Suprapubic skin (tissue), 4 donors: ENCODE measurements at places on chromosomes 2 and 18. TPM values are rescaled to one million over a fixed set of nuclear protein-coding genes. Genes with fewer than 3 reads are reported as not detected.

DNA sequence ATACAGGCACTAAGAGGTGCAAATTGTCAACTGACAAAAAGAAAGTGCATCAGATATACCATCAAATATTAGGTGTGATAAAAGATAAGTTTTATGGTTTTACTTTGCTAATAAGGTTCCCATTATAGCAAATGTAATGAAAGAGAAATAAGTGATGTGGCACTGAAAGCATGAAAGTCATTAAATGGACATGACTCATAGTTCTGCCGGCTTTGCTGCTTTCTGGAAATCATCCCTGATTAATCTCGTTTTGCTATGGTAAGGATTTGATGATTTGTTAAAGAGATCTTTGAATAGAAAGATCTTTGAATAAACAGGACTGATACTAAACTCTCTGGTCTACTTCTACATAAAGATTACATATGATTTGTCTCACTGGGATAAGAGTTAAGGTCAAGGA lies 72.7 kb downstream of the CLIP4 start:
- no peak for DNase-seq

GRCh38 chr2:235983016-235983415 lies 185.2 kb downstream of the GBX2 start:
- no peak for DNase-seq

DNA sequence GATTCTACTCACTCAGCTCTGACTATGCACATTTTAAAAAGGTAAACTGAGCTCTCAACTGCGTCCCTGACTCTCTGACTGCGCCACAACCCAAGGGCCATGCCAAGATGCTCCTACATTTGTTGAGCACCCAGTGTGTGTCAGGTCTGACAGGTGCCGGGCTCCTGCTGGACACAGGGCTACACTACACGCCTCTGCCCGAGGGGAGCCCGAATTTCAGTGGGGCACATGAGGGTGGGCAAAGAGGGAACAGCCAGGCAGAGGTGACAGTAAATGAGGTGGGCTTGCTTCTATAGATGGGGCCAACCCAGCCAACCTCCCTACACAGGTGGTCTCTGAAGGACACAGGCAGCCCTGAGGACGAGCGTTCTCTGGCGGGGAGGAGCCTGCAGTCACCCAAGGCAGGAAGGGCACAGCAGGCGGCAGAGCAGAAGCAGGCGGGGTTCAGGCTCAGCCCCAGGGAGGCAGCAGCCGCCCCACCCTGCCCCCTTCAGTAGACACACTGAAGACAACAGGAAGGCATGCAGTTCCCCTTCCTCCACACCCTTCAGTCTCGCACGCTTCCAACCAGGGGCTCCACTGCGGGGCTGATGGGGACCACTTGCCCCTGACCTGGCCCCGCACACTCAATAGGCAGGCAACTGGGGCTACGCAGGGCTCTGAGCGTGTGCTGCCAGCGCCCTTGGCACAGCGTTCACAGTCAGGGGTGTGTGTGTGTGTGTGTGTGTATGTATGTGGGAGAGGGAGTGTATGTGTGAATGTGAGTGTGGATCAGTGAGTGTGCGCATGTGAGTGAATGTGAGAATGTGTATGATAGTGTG lies 98.4 kb downstream of the UXS1 start:
- DNase-seq = no peak

DNA sequence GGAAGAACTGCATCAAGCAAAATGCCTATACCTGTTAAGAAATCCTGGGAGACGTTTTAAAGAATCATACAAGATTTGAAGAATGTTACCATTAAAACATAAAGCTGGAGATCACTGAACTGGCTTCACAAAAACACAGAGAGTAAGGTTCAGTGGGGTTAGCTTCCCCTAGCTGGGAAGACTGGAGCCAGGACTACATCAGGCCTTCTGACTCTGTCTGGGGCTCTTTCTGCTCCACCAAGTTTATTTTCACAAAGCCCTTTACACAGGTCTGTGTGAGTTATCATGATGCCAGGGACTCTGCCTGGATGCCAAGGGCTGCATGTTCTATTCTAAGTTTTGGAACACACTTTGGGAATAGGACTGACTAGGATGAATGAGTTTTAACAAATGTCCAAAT lies 47.3 kb upstream of the DNER start:
- no peak for DNase-seq

GRCh38 chr18:65983750-65984149 lies 232.9 kb downstream of the CDH7 start:
- no peak for DNase-seq

GRCh38 chr2:177921726-177922125 lies 150.9 kb downstream of the PDE11A start:
- DNase-seq = no peak

- no peak for DNase-seq
These were observed 124.2 kb downstream of the LPIN1 start for GRCh38 chr2:11870584-11870983.

DNA sequence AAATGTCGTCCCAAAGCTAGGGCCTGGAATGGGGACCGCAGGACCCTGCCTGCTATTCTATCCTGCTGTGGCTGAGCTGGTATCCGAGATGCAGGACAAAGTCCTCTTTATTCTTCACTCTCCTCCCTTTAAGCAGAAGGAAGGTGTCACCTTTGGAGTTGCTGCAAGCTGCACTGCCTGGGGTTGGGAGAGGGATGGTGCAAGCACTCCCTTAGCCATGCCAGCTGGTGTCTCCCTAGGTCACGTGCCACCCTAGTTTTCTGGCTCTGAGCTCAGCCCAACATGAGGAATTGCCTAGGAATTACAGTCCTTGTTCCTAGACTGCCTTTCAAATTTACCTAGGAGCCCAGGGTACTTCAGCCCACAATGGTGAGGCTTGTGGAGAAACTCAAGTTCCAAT lies 21.4 kb upstream of the FAM228A start:
- DNase-seq = no peak

GRCh38 chr2:202100176-202100575 lies 27.1 kb downstream of the KIAA2012 start:
- DNase-seq = no peak

DNA sequence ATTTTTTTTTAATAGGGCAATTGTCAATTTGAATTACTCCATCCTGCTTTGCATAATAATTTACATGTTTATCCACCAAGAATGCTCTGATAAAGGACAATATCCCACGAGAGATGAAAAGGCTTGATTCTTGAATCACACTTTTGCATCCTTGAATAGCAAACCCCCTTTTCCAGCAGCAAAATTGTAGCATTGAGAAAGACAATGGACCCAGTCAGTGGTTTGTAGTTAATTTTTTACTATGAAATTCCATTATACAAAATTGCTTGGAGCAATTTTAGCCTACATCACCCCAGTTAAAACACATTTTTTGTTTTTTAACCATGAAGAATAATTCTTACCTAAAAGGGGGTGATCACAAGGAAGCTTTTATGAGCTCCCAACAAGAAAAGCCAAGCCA lies 255.1 kb downstream of the RND3 start:
- no peak for DNase-seq

GRCh38 chr2:9753665-9754531 lies 89.4 kb upstream of the TAF1B start:
- no peak for DNase-seq

DNA sequence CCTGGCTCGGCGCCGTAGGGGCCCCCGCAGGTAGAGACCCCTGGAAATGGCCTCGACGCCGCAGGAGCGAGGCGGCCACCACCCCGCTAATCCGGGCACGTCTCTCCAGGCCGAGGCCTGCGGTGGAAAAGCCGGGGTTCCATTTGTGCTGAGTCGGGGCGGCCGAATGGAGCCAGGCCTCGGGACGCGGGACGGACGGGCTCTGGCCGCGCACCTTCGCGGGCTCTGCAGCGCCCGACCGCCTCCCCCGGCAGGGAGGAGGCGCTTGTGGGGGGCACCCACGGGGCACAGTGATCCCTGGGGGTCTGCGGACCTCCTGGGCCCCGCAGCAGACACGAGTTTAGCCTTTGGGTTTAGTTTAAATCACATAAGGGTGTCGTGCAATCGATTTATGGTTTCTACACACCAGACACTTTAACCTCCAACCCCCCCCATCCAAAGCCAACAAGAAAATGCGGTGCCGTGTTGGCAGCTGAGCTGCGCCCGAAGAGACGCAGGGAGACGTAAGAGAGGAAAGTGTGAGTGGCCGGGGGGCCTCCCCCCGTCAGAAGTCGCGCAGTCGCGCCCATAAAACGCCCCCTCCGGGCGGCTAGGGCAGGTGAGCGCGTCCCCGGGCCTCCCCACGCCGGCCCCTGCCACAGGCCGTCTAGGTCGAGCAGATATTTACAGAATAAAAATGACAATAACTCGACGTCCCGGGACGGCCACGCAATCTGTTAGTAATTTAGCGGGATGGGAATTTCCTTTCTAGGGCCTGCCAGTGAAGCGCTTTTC lies 1.0 kb upstream of the NFATC1 start:
- DNase-seq = no peak

- DNase-seq = no peak
These were observed 34.6 kb upstream of the RAB1A start for GRCh38 chr2:65164426-65164891.

GRCh38 chr18:44216169-44216568 lies 464.5 kb upstream of the SETBP1 start:
- no peak for DNase-seq

- DNase-seq = no peak
These were observed 21.6 kb upstream of the SULT1C2 start for GRCh38 chr2:108267101-108267500.

GRCh38 chr2:71422786-71423185 lies 30.6 kb upstream of the DYSF start:
- DNase-seq = no peak

- no peak for DNase-seq
These were observed 144.8 kb upstream of the CYP26B1 start for GRCh38 chr2:72292433-72292832.

DNA sequence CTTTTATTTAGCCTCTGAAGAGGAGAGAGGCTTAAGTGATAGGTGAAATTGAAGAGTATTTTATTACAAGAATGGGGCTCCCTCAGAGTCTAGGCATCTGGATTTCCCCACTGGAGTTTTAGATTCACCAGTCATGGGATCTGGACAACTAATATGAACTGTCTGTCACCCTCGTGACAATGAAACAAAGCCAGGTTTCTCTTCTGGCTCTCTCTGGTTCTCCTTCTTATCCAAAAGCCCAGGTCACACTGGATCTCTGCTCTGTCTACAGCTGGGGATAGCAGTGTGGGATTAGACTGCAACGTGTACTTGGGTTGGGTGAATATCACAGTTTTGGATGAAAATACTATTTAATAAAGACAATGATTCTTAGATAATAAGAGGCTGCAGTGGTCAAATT lies 31.2 kb downstream of the LHCGR start:
- DNase-seq = no peak

DNA sequence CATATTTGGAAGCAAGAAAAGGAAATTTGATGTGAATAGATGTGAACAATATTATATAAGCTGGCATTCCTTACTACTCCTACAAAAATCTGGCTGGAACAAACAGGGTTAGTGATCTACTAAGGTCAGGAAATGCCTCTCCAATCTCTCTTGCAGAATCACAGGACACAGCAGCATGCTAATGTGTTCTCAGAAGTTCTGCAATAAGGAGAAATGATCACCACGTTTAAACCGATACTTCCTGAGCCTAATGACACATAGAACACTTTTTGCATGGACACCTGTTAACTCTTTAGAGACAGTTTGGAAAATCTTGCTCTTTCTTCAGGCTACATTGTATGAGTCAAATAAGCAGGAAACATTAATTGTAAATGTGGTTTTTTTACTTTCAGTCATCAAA lies 89.6 kb upstream of the MAP3K20 start:
- DNase-seq = no peak

DNA sequence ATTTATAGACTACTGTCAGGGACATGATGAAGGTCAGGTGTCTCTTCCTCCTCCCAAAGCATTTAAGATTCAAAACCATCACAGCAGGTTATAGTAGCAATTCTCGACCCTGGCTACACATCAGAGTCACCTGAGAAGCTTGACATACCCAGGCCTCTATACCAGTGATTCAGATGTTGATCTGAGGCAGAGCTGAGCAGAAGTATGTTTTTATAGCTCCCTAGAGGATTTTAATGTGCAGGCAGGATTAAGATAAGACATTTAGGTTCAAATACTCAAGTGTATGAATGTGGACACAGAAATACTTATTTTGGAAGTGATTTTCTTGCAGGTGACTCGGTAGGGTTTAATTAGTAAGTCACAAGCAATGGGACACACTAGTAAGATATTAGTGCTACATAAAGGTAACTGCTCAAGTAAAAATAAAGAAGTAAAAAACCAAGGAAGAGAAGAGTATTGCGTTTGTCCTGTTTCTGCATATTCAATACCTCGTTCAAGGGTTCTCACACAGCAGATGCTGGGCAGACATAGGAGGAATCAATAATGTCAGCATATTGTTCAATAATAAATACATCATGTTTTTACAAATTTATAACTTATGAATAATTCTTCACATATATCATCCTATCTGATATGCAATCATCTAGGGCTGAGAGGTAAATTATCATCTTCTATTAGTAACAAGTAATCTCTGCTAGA lies 7.0 kb downstream of the GCFC2 start:
- DNase-seq = no peak

DNA sequence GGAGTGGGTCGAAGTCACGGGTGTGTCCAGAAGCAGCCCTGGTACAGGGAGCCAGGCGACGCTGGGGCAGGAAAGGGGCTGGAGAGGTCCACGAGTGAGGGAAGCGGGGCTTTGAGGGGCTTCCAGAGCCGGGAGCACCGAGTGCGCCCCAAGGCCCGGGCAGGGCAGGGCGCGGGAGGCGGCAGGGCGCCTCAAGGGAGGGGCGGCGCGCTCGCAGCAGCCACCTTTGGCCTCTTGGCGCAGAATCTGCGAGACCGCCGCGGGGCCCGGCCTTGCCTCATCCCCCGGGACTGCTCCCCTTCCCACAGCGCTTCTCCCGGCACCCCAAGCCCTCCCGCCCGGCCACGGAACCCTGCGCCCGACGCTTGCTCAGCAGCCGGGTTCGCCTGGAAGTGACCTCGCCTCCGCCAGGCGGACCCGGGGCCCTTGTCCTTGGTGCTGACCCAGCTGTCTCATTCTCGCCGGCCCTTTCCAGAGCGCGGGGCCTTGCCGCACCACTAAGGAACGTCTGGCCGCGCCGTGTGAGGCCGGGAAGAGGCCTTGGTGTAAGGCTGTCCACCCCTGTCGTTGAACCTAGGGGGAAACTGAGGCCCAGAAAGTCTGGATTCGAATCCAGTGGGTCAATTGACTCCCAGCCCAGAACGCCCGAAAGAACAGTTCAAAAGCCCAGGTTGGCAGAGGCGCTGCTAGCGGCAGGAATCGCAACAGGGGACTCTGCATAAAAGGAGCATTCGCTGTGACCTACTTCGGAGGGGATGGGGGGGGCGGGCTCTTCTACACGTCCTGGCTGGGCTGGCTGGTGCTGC lies 584 bp upstream of the DNER start:
- no peak for DNase-seq

- no peak for DNase-seq
These were observed 153.6 kb upstream of the CBLN2 start for GRCh38 chr18:72697706-72698105.

IL1B gene
- total RNA-seq = not detected

COLEC12 gene
- total RNA-seq = 5.4 TPM

ZCCHC2 gene
- total RNA-seq = 37.7 TPM

SETBP1 gene
- total RNA-seq = 18.2 TPM

CYP27C1 gene
- 12.7 TPM for total RNA-seq

CHRND gene
- total RNA-seq = not detected

CHRNG gene
- not detected for total RNA-seq

SAG gene
- total RNA-seq = not detected

AQP12A gene
- not detected for total RNA-seq

CD8B2 gene
- not detected for total RNA-seq

CRYBA2 gene
- total RNA-seq = not detected
